Pulmonary artery endothelial cell (primary cell): ENCODE measurements at places on chromosomes 5 and 9. TPM values are rescaled to one million over a fixed set of nuclear protein-coding genes. Genes with fewer than 3 reads are reported as not detected.

GRCh38 chr9:135050072-135050990, 37.1 kb upstream of the OLFM1 start:
- DNase-seq = no peak

GRCh38 chr5:78953092-78953800, 31.9 kb downstream of the ARSB start:
- no peak for DNase-seq

DNA sequence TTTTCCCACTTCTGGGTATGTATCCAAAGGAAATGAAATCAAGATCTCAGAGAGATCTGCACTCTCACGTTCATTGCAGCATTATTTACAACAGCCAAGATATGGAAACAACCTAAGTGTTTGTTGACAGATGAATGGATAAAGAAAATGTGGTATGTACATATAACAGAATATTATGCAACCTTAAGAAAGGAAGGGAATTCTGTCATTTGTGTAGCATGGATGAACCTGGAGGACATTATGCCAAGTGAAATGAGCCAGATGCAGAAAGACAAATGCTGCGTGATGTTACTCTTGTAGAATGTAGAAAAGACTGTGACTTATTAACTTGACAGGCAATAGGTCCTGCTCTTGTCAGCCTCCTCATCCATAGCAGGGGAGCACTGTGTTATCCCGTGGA, 31.4 kb downstream of the PPARGC1B start:
- no peak for DNase-seq

The FCN2 gene
- total RNA-seq = not detected in 2 replicates

The SLC6A3 gene
- not detected in 2 replicates for total RNA-seq
